ENCODE measurements at places on chromosomes 7 and 10.

GRCh38 chr10:3186368-3186767 is 13.8 kb upstream of the PITRM1 start:
- DNase-seq: no peak

DNA sequence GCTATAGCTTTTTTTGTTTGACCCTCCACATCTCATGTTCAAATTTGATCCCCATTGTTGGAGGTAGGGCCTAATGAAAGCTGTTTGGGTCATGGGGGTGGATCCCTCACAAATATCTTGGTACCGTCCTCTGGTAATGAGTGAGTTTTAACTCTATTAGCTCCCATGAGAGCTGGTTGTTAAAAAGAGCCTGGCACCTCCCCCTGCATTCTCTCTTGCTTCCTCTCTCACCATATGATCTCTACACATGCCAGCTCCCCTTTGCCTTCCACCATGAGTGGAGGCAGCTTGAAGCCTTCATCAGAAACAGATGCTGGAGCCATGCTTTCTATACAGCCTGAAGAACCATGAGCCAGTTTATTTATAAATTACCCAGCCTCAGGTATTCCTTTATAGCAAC is 43.0 kb upstream of the IMMP2L start:
- no peak for DNase-seq

DNA sequence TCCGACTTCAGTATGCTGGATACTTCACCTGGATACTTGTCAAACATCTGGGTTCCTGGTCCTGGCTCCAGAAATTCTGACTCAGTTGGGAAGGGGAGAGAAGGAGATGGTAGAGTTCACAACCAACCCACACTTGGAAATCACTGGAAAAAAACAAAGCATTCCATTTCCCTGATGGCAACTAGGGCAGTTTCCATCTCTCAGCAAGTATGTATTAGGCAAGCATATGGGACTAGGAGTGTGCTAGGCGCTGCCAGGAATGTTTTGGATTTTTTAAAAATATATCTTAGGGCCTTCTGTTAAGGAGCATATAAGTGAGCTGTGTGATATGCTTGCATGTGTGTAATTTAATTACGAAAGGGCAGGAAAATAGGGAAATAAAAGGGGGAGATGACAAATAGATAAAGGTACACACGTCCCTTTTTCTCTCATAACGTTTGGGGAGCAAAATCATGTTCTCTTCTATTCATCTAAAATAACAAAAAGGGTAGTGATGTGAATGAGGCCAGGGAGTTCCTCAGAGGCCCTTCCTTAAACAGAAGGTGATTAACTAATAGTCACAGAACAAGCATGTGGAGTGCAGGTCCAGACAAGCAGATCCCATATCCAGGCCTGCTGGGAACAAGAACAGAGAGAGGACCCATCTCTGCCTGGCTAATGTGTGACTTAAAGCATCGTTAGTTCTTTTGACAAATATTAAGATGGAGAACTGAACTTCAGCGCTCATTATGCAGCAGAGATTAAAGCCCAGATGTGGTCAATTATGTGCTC is 64.5 kb upstream of the NFE2L3 start:
- no peak for DNase-seq

DNA sequence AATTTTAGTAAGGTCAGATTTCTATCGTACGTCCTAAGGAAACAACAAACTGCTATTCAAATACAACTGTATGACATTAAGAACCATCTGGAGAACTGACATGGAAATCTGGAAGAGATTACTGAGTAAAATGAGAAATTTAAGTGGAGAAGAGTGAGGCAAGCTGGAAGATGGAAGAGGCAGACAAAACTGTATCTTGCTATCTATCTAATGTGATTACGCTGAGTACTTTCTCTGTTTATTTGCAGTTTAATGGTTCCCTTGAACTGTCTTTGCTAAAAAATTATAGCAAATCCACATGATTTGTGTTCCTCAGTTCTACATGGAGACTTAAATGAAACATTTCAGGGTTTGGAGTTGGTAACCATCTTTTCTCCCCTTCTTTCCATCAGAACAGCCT is 927.1 kb upstream of the MBL2 start:
- no peak for DNase-seq

DNA sequence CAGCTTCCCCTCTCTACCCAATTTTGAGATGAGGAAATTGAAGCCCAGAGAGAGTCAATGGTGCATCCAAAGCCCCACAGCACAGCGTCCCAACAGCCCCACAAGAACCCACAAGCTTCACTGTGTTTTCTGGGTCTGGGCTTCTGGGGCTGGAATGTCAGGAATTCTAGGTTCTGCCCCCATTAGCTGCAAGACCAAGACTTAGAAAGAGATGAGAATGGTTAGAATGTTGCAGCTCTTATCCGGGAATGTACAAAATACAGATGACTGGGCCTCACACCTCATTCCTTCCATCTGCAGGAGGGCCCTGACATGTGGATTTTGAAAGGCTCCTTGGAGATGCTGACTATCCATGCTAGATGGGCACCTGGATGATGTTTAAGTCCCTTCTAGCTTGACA is 6.0 kb upstream of the SGPL1 start:
- no peak for DNase-seq

GRCh38 chr7:134691546-134692343 is 45.1 kb downstream of the BPGM start:
- DNase-seq: no peak

GRCh38 chr10:35552650-35553342 is 52.3 kb upstream of the GJD4 start:
- DNase-seq: no peak

DNA sequence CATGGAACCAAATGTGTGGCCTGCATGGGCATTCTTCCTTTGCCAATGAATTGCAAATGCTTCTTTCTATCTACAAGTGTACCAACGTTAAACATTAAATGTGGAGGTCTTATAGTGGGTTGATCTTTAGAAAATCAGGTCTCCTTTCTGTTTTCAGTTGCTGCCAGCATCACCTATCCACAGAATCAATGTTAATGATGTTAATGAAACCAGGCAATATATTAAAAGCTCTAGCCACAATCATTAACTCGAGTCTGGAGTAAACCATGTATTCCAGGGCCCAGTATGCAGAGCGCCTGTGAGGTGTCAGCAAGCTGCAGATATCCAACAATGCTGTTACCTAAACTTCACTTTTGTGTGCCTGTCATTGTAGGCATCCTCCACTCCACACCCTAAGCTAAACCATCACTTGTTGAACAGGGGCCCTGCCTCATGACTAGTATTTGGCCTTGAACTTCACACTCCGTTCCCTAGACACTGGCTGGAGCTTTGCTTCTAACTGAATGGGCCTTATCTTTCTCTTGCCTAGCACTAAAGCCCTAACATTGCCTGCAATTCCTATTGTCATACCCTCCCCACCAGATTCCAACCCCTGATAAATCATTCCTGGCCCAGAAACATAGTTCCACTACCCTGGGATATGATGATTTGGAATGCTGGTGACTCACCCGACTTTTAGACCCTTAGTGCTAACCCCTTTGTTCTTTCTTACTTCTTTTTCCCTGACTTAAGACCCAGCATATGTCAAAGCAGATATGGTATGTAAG is 24.3 kb upstream of the ITGB8 start:
- DNase-seq: no peak

- DNase-seq: no peak
Measured at GRCh38 chr10:17645621-17646345, 1.8 kb downstream of the STAM start.

DNA sequence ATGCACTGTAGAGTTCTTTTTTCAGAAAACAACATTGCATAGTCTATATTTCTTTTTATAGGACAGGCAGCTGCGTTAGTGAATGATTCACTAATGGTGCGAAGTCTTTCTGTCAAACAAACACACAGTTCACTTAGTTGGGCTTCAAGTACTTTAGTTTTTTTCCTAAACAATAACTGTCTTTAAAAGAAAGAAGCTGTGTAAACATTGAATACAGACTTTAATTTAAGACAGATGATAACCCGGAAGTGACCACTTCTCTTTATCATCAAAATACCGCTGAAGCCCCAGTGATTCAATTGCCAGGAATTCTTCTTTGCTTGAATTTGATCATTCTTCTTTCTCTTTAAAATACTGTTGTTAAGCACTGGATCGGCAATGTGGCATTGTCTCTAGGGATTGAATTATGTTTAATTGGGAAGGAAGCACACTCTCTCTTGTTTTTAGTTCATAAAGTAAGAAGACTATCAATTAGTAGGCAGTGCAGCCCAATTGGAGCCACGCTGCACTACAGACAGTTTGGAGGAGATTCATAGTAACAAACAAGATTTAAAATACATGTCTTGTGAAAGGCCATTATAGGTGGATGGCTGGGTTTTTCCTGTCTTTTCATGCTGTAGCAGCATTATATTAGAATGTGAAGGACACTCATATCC is 30.4 kb downstream of the CNTNAP2 start:
- DNase-seq: no peak

DNA sequence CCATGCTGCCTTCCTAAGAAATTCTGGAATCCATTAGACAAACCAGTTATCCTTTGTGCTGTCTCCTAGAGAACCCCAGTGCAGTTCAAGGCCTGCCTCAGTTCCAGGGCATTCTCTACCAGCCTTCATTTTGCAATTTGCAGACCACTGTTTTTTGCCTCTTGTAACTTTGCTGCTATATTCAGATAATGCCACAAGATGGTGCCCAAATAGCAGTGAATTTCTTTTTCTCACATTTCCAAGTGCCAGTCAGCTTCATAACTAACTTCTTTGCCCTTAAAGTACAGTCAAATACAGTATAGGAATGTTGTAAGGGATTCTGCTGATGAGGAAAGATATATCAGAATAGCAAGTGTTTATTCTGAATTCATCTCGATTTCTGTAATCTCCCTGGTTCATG is 25.2 kb downstream of the LOXL4 start:
- DNase-seq: no peak

- DNase-seq: no peak
Measured at GRCh38 chr7:157002819-157003421, 7.5 kb downstream of the MNX1 start.
